Activated T-cell treated with anti-CD3 and anti-CD28 coated beads, Interleukin-2, amount 50 U/mL, for 4 hours (primary cell): ENCODE measurements at places on chromosomes 5 and 9. TPM values are rescaled to one million over a fixed set of nuclear protein-coding genes. Genes with fewer than 3 reads are reported as not detected.

BAAT gene
- 0.16 TPM for total RNA-seq

IFNA2 gene
- not detected for total RNA-seq

ADAMTS2 gene
- 0.13 TPM for total RNA-seq

GLDC gene
- total RNA-seq = 3.5 TPM

PRDM9 gene
- not detected for total RNA-seq

FBP2 gene
- total RNA-seq = not detected
